ENCODE measurements at places on chromosomes 1 and 21. TPM values are rescaled to one million over a fixed set of nuclear protein-coding genes. Genes with fewer than 3 reads are reported as not detected.

DNA sequence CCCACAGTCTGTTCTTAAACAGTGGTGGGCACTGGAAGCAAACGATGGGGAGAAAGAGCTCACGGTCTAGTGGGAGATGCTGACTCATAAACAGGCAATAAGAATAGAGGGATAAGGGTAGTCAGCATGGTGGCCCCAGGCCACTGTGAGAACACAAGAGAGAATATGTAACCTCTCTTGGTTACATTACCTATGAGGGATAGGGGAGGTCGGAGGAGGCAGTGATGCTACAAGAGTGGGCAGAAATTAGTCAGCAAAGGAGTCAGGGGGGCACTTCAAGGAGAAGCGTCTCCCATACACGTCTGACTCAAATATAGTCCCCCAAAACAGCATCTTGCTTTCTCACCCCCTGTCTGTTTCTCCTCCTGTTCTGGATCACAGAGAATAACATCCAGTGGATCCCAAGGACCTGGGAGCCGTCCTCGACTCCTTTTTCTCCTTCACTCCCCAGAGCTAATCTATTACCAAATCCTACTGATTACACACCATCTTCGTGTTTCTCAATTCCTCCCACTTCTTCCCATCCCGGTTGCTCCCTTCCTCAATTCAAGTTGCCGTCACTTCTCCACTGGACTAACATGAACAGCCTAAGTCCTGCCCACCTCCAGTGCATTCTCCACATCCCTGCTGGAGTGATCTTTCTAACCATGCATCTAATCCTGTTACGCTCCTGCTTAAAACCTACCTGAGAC is 2.1 kb downstream of the SLAMF8 start:
- H3K4me3 ChIP-seq, result no peak overlapping the region
- no peak overlapping the region for H3K27ac ChIP-seq
- no peak for DNase-seq
- H3K4me1 ChIP-seq, result peaks cover 6% of the 10 kb centered on the region

- no peak overlapping the region for H3K4me3 ChIP-seq
- H3K36me3 ChIP-seq, result no peaks in the 10 kb centered on the region
- no peak for DNase-seq
Measured at GRCh38 chr1:210467440-210468043, 138.8 kb downstream of the HHAT start.

ERG gene
- polyA plus RNA-seq, result 0.09 TPM

LRRC53 gene
- polyA plus RNA-seq, result not detected

CASQ1 gene
- polyA plus RNA-seq, result not detected

TEKT2 gene
- 0.02 TPM for polyA plus RNA-seq

ERRFI1 gene
- polyA plus RNA-seq, result 97.0 TPM

- DNase-seq, result no peak
- H3K4me3 ChIP-seq, result no peak overlapping the region
- H3K36me3 ChIP-seq, result peaks cover 10% of the 10 kb centered on the region
- H3K4me1 ChIP-seq, result no peaks in the 10 kb centered on the region
Measured at GRCh38 chr1:227749916-227750710, 14.9 kb downstream of the SNAP47 start.

- DNase-seq, result no peak
- peaks cover 11% of the 10 kb centered on the region for H3K27me3 ChIP-seq
- no peak overlapping the region for H3K4me3 ChIP-seq
- H3K4me1 ChIP-seq, result peaks cover 5% of the 10 kb centered on the region
Measured at GRCh38 chr1:25676488-25676887, 59.9 kb downstream of the MAN1C1 start.

- no peaks in the 10 kb centered on the region for H3K4me1 ChIP-seq
- no peak overlapping the region for H3K27ac ChIP-seq
- no peak overlapping the region for H3K4me3 ChIP-seq
Measured at GRCh38 chr1:219781491-219781890, 146.9 kb downstream of the SLC30A10 start.

DNA sequence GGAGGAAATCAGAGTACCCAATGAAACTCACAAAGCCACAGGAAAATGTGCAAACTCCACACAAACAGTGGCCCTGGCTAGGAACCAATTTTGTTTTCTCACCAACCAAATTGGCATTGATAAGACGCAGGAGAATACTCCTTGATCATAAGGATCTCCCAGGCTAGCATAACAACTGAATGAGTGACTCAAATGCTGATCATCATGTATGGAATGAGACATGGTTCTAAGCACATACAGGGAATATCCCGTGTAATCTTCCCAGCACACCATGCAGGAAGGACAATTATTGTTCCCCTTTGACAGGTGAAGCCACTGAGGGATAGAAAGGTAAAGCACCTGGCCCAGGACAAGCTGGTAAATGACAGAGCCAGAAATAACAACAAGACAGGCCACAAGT is 180.0 kb upstream of the DUSP10 start:
- no peak overlapping the region for H3K4me3 ChIP-seq
- H3K4me1 ChIP-seq, result no peaks in the 10 kb centered on the region
- H3K27me3 ChIP-seq, result no peaks in the 10 kb centered on the region
- H3K36me3 ChIP-seq, result no peaks in the 10 kb centered on the region
- DNase-seq, result peak; percentile 5

DNA sequence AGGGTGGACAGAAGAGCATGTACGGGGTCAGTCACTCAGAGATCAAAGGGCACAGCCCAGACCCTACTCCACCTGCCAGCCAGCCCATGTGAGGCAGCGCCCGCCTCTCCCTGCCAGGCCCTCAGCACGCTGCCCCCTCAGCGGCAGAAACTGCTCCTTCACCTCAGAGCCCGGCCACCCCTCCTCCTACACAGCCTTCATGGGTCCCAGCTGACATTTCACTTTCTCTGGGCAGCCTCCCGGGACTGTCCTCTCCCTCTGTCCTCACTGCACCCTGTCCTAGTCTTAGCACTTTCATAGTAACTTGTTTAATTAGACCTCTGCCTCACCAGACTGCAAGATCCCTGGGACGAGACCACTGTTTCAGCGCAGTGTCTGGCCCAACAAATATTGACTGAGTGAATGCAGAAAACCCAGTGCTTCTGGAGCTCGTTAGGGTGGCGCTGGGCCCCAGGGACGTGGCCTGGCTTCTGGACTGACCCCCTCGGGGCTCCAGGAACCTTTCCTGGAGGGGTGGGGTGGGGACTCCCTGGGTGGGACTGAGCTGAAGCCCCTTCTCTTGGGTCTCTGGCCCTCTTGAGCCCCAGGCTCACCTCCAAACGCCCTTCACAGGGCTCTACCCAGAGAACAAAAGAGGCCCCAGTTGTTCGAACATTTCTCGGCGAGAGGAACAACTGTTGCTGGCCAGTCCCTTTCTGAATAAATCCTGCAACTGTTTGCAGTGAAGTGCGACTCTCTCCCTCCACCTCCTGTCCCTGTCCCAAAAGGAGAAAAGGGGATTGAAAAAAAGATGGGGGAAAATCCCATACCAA is 114.9 kb downstream of the CASZ1 start:
- H3K27me3 ChIP-seq, result no peaks in the 10 kb centered on the region
- H3K4me1 ChIP-seq, result peaks cover 7% of the 10 kb centered on the region
- no peak overlapping the region for H3K4me3 ChIP-seq

RHBG gene
- not detected for polyA plus RNA-seq

POGZ gene
- polyA plus RNA-seq, result 29.9 TPM

DNA sequence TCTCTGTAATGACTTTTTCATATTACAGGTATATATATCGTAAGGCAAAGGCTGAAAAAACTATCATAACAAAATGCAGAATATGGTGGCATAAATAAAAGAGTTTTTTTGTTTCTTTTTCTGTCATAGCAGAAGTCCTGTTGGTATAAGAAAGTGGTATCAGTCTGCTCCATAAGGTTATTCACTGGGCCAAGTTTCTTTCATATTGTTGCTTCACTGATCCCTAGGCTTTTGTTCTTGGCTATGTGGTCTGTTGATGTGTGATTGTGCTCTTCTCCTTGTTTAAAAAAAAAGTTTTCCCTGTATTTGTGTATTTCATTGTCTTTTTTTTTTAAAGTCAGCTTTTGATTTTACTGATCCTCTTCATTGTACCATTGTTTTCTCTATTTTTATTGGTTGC is 26.0 kb downstream of the PTBP2 start:
- DNase-seq, result no peak
- H3K27ac ChIP-seq, result no peak overlapping the region
- peaks cover 6% of the 10 kb centered on the region for H3K36me3 ChIP-seq
- H3K4me1 ChIP-seq, result peaks cover 3% of the 10 kb centered on the region

DNA sequence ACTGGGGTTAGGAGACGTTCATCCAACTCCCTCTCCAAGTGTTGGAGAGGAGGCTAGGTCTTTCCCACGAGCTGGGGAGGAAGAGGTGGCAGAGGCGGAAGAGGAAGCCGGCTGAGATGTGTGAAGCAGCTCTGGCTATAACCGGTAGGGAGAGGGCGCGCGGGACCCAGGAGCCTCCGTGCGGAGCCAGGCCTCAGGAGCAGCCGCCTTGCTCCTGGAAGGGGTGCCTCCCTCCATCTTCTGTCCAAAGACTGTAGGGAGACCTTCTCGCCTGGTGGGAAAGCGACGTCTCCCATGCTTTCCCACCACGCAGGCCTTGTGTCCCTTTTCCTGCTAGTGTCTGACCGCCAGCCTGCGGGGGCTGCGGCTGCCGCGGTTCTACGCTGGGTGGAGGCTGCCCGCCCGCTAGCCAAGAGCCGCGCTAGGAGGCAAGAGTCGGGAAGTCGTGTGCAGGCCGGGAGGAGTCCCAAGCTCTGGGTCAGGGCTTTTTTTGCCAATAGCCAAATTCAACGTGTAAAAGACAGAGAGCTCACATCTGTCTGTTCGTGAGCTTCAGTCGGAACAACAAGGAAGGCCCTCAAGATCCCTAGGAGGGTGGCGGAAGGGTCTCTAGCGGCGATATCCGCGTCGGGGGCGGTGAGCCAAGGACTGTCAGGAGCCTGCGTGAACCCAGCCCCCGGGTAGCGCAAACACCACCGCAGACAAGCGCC is 8.4 kb upstream of the NBPF11 start:
- no peaks in the 10 kb centered on the region for H3K36me3 ChIP-seq
- no peak overlapping the region for H3K27ac ChIP-seq
- H3K4me1 ChIP-seq, result no peaks in the 10 kb centered on the region

- no peaks in the 10 kb centered on the region for H3K27me3 ChIP-seq
- H3K4me3 ChIP-seq, result no peak overlapping the region
- H3K27ac ChIP-seq, result no peak overlapping the region
- H3K36me3 ChIP-seq, result no peaks in the 10 kb centered on the region
Measured at GRCh38 chr1:89892816-89893215, 72.0 kb downstream of the LRRC8D start.

- no peaks in the 10 kb centered on the region for H3K4me1 ChIP-seq
- H3K36me3 ChIP-seq, result no peaks in the 10 kb centered on the region
- H3K27ac ChIP-seq, result no peak overlapping the region
- no peak overlapping the region for H3K4me3 ChIP-seq
Measured at GRCh38 chr21:44405948-44406872, 49.1 kb upstream of the LRRC3 start.

SLAMF7 gene
- 31.0 TPM for polyA plus RNA-seq

- H3K27ac ChIP-seq, result no peak overlapping the region
- no peak for DNase-seq
- H3K4me3 ChIP-seq, result no peak overlapping the region
- H3K36me3 ChIP-seq, result peaks cover 4% of the 10 kb centered on the region
- no peaks in the 10 kb centered on the region for H3K27me3 ChIP-seq
Measured at GRCh38 chr1:225848030-225848955, 33.9 kb downstream of the TMEM63A start.

DNA sequence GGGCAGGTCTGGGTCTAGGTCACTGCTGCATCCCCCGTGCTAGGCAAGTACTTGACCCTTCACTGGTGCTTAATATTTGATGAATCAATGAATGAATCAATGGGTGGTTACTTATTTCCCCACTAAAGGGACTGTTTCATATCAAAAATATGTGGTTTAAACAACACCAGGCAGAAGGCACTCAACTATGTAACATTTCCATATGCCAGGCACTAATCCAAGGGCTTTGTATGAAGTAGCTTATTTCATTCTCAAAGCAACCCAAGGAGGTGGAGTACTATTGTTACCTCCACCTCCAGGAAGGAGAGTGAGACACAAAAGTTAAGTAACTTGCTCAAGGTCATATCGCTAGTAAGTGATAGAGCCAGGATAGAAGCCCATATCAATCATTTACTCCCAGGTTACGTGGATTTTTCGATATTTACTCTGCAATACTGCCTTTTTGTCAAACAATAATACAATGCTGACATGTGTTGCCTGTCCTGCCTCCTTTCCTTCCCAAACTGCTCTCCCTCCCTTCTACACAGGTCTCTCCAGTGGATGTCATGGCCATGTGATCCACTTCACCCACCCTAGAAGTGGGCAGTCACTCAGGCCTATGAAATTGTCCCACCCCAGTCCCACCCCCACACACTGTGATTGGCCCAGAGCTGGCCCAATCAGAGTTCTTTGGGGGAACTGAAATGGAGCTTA is 142.8 kb downstream of the ETS2 start:
- no peak overlapping the region for H3K27ac ChIP-seq
- no peak overlapping the region for H3K4me3 ChIP-seq
- no peak for DNase-seq
- no peaks in the 10 kb centered on the region for H3K36me3 ChIP-seq
- no peaks in the 10 kb centered on the region for H3K4me1 ChIP-seq

OPTC gene
- not detected for polyA plus RNA-seq

GRCh38 chr1:218772575-218772974 is 401.1 kb upstream of the LYPLAL1 start:
- H3K27me3 ChIP-seq, result no peaks in the 10 kb centered on the region
- DNase-seq, result no peak
- no peak overlapping the region for H3K27ac ChIP-seq

HES3 gene
- polyA plus RNA-seq, result not detected

AK2 gene
- polyA plus RNA-seq, result 193 TPM

SCCPDH gene
- 3.2 TPM for polyA plus RNA-seq

- no peak overlapping the region for H3K27ac ChIP-seq
- DNase-seq, result no peak
- no peaks in the 10 kb centered on the region for H3K36me3 ChIP-seq
Measured at GRCh38 chr1:18077657-18078215, 29.9 kb upstream of the IGSF21 start.

- H3K36me3 ChIP-seq, result no peaks in the 10 kb centered on the region
- H3K27me3 ChIP-seq, result no peaks in the 10 kb centered on the region
- no peak overlapping the region for H3K27ac ChIP-seq
- no peak overlapping the region for H3K4me3 ChIP-seq
Measured at GRCh38 chr1:154998201-154998780, 4.3 kb upstream of the ZBTB7B start.

GBP7 gene
- not detected for polyA plus RNA-seq

- H3K27ac ChIP-seq, result no peak overlapping the region
- peaks cover 25% of the 10 kb centered on the region for H3K27me3 ChIP-seq
- no peaks in the 10 kb centered on the region for H3K36me3 ChIP-seq
- DNase-seq, result no peak
- no peak overlapping the region for H3K4me3 ChIP-seq
Measured at GRCh38 chr21:44263221-44263760, 1.6 kb upstream of the DNMT3L start.

DNA sequence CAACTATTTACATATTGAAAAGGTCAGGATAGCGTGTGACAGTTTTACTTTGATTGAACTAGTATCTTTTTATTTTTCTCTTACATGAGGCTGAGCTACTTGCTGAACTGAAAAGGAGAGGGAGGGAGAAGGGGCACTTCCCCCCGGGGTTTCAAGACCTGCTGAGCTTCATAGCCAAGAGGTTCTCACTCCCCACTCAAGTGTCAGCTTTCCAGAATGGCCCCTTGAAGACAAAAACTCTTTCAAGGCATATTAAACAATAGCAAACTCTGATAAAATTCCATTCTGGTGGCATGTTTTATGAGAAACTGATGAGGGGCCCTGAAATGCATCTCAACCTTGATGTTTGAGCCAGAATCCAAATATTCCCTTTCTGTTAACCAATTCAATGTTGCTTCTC is 143.0 kb downstream of the KAZN start:
- no peak for DNase-seq
- H3K27ac ChIP-seq, result peak overlapping the region; percentile 78
- no peaks in the 10 kb centered on the region for H3K36me3 ChIP-seq
- H3K27me3 ChIP-seq, result no peaks in the 10 kb centered on the region
- no peak overlapping the region for H3K4me3 ChIP-seq
- peaks cover 24% of the 10 kb centered on the region for H3K4me1 ChIP-seq

GRCh38 chr1:110581682-110582145 is 24.4 kb downstream of the KCNA2 start:
- no peaks in the 10 kb centered on the region for H3K4me1 ChIP-seq
- no peak for DNase-seq
- H3K36me3 ChIP-seq, result no peaks in the 10 kb centered on the region

Data from keratinocyte (primary cell).